Stimulated activated effector memory CD8-positive, alpha-beta T cell treated with anti-CD3 and anti-CD28 coated beads, Interleukin-12 subunit alpha, Interleukin-12 subunit beta, amount 100 ng/mL, for 72 hours (primary cell): ENCODE measurements at places on chromosomes 1 and 21.

DNA sequence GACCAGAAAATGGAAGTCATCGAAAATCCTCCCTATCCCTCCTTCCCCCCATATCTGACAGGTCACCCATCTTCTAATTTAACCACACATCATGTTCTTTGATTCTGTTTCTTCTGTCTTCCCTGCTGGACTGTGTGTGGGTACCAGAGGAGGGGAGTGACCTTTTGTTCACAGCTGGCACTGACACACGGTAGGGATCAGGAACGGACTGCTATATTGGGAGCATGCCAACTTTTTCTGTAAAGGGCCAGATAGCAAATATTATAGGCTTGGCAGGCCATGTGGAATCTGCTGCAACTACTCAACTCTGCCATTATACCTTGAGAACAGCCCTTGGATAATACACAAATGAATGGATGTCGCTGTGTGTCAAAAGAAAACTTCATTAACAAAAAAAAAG is 7.5 kb upstream of the TOMM20 start:
- DNase-seq = no peak

GRCh38 chr1:160658162-160658813 is 11.4 kb upstream of the SLAMF1 start:
- no peak for DNase-seq

DNA sequence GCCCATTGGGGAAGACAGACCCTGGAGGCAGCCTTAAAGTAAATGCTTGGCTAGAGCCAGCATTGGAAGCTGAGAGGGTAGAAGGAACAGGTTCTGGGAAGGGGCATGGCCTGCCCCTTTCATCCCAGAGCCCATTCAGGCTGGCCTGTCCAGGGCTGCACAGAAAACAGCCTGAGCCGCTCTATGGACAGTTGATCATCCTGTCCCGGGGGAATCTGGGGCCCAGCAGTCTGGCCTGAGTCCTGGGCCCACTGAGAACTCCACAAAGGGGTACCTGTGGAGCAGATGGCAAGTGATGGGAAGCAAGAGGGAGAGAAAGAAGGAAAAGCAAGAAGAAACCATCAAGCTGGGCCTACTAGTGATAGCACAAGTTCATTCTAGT is 13.2 kb downstream of the TMEM81 start:
- no peak for DNase-seq

- DNase-seq = no peak
Measured at GRCh38 chr1:41599912-41600311, 115.4 kb upstream of the EDN2 start.

- no peak for DNase-seq
Measured at GRCh38 chr1:2972879-2973575, 48.2 kb upstream of the ACTRT2 start.

DNA sequence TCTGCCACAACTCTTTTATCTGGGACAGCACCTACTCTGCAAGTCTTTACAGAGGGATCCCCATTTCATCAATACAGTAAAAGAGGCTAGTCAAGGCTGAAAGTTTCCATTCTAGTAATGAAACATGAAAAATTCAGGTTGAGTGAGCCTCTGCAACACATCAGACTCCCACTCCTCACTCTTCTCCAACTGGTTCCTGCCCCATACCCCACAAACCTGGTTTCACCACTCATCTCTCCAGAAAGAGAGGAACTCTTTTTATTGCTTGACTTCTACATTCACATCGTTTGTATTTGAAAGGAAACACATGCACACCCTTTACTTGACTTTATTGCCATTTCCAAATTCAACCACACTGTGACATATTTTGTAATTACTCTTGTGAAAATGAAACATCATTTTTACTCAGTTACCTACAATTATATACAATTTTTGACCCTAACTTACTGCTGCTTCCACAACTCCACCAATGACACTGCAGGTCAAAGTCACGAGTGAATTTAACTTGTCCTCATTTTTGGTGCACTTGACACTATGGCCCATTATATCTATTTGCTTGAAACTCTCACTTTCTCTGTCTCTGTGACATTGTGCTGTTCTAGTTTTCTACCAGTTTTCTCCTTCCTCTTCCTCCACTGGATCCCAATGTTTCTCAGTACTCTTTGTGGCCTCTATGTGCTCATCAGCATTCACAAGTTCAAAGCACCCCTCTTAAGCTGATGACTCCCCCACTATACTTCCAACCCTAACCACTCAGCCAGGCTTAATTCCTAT is 8.0 kb downstream of the STX6 start:
- no peak for DNase-seq

DNA sequence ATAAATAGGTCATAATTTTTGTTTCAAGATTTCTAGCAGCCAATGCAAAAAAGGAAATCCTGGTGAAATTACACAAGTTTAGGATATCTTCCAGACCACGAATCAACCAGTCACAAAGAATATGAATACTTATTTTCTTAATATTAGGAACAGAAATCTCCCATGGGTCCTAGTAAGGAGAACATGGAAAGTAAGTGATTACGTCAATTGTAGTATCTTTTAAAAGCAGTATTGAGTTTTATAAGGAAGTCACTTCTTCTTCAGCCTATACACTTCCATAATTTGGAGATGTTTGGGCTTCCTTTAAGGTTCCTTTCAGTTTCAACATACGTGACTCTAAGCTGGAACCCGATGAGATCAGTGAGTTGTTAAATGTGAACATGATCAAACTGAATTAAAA is 534.5 kb downstream of the USP25 start:
- no peak for DNase-seq

DNA sequence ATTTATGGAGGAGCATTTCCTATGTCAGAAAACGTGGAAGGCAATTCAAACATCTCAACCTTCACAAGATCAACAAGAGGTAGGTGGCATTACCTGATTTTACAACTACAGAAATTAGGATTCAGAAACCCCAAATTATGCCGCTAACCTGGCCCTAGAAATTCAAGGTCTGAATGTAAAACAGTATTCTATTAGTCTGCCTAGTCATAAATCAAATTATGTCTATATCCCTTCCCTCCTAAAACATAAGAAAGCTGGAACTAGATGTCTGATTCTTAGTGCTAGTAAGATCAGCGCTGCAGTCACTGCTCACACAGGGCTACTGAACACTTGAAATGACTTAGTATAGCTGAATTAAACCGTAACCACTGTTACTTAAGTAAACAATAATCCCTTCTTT is 1.4 kb downstream of the TOMM20 start:
- no peak for DNase-seq

DNA sequence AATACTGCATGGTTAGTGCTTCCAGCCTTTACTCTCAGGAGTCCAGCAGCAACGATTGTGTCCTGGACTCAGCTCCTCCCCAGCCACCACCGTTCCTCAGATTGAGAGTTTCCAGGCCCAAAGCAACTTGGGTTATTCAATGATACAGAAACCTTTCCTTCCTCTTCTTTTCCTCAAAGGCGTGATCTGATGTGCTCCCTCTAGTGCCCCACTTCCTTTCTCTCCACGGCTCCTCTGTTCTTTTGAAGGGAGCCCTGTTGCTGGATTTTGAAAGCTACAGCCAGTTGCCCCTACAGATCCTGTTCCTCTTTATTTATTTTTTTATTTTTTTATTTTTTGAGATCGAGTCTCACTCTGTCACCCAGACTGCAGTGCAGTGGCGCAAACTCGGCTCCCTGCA is 14.1 kb downstream of the CRP start:
- DNase-seq = no peak

DNA sequence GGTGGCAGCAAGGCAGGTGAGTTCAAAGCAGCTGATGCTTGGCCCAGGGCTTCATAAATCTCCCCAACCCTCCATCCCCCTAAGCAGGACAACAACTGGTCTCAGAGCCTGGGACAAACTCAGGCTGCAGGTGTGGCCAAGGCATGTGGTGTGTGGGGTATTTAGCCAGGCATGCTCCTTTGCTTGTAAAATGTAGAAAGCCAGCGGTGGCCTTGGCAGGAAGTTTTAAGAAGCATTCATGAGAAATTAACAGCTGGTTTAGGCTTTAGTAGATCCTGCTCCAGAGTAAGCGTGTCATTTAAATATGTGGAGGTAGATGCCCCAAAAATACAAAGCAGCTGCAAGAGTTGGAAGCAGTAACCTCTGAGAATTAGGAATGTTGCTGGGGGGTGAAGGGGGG is 44.8 kb downstream of the NTPCR start:
- DNase-seq = no peak

- no peak for DNase-seq
Measured at GRCh38 chr1:47507881-47508701, 70.2 kb downstream of the FOXD2 start.

GRCh38 chr21:34952701-34953100 is 96.4 kb downstream of the RUNX1 start:
- no peak for DNase-seq

- DNase-seq = no peak
Measured at GRCh38 chr1:25566730-25567341, 23.4 kb downstream of the LDLRAP1 start.

GRCh38 chr1:229347528-229347927 is 4.7 kb upstream of the CCSAP start:
- DNase-seq = no peak

DNA sequence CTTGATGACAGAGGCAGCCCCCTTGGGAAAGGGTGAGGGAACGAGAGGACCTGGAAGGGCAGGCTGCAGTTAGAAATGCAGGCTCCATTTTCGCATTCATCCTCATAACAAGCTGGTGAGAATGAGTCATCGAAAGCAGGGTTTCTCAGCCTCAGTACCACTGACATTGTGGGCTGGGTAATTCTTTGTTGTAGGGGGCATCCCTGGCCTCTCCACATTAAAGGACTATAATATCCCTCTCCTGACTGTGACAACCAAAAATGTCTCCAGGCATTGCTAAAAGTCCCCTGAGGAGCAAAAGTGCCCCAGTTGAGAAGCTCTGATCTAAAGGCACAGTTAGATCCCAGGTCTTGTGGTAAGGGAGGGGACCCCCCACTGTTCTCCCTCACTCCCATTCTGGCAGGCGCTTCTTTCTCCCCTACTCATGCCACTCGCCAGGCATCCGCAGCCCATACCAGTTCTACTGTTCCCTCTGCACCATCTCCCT is 20.4 kb downstream of the KCNN3 start:
- peak; percentile 67 for DNase-seq

GRCh38 chr1:243471754-243472745 is 216.2 kb downstream of the SDCCAG8 start:
- no peak for DNase-seq

GRCh38 chr1:235946571-235946981 is 79.9 kb upstream of the LYST start:
- DNase-seq = no peak

GRCh38 chr1:92691925-92692324 is 93.0 kb downstream of the EVI5 start:
- no peak for DNase-seq
